ENCODE measurements at places on chromosomes 4 and X.

DNA sequence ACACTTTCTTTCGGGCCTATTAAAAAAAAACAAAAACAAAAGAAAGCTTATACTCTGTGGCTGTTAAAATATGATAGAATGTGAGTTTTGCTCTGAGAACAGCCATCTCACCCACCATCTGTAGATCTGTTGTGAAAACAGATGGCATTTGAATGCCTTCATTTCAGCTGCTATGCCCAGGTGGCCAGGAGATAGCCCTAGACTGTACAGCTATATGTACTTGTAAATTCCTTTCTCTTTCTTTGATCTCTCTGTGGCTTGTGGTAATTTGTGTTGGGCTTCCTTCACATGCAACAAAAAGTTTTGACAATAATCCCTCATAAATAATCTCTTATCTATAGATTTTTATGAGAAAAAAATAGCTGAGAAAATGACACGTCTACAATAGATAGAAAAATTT lies 38.1 kb downstream of the PNPLA4 start:
- no peak for DNase-seq

GRCh38 chrX:7346021-7346420 lies 198.1 kb upstream of the PUDP start:
- no peak for DNase-seq

- DNase-seq: no peak
Measured at GRCh38 chrX:20965270-20966044, 408.8 kb upstream of the CNKSR2 start.

- no peak for DNase-seq
Measured at GRCh38 chrX:133610056-133610455, 194.8 kb upstream of the GPC4 start.

DNA sequence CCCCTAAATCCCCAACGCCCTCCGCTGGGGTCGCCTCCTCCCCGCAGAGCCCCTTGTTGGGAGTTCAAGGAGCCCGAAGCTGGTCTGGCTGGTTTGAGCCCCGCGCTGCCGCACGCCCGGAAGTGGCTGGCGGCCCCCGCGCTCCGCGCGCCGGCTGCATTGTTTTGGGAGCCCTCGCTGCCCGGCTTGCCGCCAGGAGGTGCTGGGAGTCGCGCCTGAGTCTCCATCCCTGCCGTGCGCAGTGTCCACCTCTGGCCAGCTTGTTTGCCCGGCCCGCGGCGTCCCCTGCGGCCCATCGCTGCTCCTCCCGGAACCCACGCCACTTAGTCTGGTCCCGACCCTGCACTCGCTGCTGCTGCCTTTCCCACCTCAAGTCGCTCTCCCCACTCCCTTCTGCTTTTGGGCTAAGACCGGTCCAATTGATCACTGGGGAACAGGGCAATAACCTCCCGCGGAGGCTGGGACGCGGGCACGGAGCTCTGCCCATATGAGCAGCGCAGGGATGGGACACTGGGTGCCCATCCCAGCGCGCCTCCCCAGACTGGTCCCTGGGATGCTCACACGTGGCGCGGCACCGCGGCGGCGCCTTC lies 2.2 kb upstream of the SFRP2 start:
- DNase-seq: no peak

DNA sequence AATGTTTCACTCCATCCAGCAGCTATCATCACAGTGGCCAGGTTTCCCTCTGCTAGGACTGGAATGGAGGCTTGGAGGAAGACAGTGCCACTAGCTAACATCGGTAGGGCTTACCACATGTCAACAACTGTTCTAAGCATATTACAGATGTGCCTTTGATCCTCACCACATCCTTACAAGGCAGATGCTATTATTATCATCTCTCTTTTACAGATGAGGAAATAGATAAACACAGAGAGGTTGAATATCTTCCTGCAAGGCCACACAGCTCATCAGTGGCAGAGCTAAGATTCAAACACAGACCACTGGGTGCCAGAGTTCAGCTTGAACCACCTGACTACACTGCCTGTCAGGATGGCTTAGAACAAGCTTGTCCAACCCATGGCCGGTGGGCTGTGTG lies 47.4 kb downstream of the MAMLD1 start:
- no peak for DNase-seq

DNA sequence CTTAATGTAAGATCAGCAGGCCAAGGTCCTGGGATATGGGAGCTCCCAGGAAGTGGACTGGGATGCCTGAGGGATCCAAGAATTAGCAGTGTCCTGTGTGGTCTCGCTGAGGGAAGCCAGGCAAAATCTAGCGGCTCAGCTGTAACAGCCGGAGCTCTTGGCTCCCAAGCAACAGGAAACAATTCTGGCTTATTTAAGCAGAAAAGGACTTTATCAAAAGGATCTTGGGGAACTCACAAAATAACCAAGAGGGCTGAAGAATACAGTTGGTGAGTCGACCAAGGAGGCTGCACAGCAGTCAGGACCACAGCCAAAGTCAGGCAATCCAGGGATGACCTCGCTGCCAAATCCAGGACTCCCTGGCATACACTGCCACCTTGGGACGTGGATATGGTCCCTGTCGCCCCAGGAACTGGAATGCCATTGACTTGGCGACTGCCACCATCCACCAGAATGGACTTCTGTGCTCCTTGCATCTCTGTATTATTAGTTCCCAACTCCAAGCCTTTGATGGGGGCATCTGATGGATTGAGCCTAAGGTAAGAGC lies 165.3 kb upstream of the BCOR start:
- DNase-seq: no peak

- DNase-seq: no peak
Measured at GRCh38 chr4:122364700-122365404, 14.0 kb upstream of the ADAD1 start.

- no peak for DNase-seq
Measured at GRCh38 chr4:1348746-1349145, 1.7 kb downstream of the UVSSA start.

DNA sequence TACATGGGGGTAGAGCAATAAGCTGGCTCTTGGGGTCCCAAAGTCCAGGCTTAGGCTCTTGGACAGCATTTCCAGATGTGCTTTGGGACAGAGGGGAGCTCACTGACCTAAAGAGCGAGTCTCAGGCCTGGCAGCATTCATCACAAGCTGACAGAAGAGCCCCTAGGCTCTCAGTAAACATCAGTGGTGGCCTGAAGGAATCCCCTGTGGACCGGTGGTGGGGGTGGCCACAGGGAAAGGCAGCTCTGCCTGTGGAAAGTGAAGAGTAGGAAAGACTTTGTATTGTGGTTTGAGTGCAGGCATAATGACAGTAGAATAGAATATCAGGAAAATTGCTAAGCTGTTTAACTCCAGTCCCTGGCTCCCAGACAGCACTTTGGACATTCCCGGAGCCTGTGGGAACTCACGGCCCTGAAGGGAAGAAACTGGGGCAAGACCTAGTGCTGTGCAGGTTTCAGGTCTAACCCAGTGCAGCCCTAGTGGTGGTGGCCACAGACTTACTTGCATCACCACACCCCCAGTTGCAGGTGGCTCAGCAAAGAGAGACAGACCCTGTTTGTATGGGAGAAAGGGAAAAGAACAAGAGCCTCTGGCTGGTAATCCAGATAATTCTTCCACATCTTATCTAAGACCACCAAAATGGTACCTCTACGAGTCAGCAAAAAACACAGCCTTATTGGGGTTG lies 141.9 kb downstream of the MAB21L2 start:
- no peak for DNase-seq

DNA sequence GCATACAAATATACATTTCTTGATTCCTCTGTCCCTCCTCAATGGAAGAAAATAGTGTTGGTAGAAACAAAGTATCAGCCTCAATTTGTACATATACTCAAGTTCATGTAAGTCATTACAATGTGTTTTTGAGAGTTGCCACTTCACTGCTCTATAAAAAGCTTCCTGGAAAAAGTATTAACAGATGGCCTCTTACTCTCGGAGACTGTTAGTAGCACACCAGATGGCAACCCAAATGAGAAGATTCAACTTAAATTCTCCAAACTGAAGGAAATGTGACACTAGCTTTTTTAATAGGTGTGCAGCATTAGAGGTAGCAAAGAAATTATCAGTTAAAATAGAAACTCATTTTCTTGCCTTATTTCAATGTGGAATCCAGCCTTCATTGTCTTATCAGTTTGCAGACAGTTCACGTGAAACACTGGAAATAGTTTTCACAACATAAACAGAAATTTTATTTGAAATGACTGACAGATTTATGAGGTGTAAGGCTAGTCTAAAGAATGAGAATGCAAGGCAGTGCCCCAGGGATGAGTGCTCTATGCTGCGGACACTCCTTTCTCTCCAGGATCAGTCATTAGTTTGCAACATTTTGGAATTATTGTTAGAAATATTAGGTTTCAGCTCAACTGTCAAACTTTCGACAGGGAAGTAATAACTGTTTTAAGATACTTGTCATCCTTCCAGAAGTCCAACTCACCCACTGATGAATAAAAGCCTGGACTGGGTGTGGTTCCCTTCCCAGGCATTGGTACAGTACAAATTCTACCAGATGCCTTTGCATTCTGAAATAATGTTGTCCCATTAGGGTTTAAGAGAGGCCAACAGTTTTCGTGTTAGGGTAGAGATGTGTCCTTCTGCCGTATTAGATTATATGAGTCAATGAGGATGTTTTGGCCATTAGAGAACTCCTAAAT lies 50.9 kb downstream of the IDS start:
- no peak for DNase-seq

GRCh38 chrX:150308041-150308440 lies 55.1 kb upstream of the MAMLD1 start:
- no peak for DNase-seq

GRCh38 chr4:98374643-98375042 lies 113.5 kb downstream of the RAP1GDS1 start:
- no peak for DNase-seq

GRCh38 chrX:41875142-41875541 lies 48.2 kb downstream of the CASK start:
- no peak for DNase-seq

DNA sequence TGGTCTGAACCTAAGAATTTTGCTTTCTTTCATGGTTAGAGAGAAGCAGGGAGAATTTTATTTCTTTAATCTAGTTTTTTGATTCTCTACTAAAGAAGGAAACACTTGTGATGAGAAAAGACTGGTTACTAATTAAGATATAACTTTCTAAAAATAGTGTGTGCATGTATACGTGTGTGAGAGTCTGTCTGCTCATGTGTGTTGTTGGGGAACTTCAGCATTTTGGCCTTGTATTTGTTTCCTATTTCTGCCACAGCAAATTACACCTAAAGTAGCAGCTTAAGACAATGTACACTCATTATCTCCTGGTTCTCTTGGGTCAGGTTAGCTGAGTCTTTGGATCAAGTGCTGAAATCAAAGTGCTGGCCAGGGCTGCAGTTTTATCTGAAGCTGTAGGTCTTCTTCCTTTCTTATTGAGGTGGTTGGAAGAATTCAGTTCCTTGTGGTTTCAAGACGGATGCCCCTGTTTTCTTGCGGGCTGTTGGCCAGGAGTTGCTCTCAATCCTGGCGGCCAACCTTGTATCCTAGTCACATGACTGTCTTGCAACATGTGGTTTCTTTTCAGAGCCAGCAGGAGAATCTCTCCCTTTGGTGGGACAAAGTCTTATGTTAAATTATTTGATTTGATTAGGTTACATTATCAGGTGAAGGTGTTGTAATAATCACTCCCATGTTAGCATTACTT lies 188.4 kb upstream of the CLNK start:
- no peak for DNase-seq

DNA sequence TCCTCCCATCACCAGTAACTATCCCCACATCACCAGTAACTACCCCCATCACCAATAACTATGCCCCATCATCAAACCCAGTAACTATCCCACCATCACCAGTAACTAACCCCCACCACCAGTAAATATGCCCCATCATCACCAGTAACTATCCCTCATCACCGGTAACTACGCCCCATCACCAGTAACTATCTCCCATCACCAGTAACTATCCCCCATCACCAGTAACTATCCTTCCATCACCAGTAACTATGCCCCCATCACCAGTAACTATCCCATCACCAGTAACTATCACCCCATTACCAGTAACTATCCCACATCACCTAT lies 2.9 kb downstream of the ASMTL start:
- no peak for DNase-seq

- no peak for DNase-seq
Measured at GRCh38 chrX:38275615-38276014, 51.7 kb downstream of the RPGR start.

GRCh38 chr4:139892973-139893736 lies 227.5 kb downstream of the MGST2 start:
- no peak for DNase-seq

GRCh38 chr4:177214935-177215334 lies 94.7 kb upstream of the NEIL3 start:
- DNase-seq: no peak

DNA sequence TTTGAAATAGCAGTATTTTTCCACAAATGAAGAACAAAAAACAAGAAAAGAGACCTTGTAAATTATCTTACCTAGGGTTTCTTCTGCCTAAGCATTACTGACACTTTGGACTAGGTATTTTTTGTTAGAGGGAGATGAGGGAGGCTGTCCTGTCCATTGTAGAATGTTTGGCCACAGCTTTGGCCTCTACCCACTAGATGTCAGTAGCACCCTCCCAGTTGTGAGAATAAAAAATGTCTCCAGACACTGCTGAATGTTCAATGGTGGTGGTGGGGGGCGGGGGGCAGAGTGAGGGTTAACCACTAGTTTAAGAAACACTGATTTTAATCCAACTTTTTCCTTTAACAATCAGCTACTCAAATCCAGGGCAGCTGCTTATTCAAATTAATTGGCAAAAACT lies 25.8 kb downstream of the OTUD4 start:
- DNase-seq: no peak

DNA sequence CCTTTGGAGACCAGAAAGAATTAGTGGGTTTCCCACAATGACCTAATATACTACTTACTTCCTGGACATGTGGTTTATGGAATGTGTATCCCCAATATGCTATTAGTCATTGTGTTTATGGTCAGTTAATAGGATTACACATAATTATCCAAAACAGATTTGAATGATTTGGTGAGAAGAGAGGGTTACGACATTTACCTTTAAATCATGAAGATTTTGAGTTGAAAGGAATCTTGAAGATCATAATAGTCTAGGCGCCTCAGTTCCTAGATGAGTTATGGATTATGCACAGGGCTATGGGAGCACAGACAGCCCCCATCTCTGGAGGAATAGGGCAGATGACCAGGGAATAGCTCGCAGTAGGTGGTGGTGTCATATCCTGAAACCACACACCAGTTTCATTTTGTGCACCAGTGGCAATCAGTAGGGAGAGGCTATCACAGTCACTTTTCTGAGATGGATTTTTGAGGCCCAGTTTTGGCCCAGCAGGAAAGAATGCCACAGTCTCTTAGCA lies 61.3 kb downstream of the SEPTIN11 start:
- DNase-seq: no peak

- no peak for DNase-seq
Measured at GRCh38 chr4:187602339-187603092, 393.1 kb upstream of the ZFP42 start.

- no peak for DNase-seq
Measured at GRCh38 chr4:180850318-180850940, 1392.8 kb upstream of the TENM3 start.

DNA sequence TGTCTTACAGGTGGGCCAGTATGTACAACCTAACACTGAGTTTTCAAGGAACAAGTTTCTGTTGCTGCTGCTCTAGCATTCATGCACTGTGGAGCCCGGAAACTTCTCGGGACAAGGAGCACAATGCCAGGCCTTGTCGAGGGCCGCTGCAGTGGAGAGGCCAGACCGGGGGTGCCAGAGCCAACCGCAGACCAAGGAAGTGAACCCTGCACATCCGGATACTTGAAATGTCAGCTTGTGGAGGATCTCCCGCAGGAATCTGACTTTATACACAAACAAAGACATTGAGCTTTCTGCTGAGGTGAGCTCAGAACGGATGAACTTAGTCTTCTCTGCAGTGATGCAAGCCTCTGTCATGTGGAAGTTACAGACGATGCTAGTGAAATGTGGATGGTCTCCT lies 99.5 kb downstream of the ZNF827 start:
- no peak for DNase-seq

Data from activated T-cell treated with anti-CD3 and anti-CD28 coated beads for 24 hours (primary cell).